NCI-H510A treated with DMSO at 0.1 percent for 48 hours (cell line): ENCODE measurements at places on chromosomes 1 and 21.

- DNase-seq, result no peak
Measured at GRCh38 chr1:225881081-225881958, 860 bp downstream of the TMEM63A start.

GRCh38 chr1:208686592-208686991, 442.4 kb upstream of the PLXNA2 start:
- DNase-seq, result no peak

DNA sequence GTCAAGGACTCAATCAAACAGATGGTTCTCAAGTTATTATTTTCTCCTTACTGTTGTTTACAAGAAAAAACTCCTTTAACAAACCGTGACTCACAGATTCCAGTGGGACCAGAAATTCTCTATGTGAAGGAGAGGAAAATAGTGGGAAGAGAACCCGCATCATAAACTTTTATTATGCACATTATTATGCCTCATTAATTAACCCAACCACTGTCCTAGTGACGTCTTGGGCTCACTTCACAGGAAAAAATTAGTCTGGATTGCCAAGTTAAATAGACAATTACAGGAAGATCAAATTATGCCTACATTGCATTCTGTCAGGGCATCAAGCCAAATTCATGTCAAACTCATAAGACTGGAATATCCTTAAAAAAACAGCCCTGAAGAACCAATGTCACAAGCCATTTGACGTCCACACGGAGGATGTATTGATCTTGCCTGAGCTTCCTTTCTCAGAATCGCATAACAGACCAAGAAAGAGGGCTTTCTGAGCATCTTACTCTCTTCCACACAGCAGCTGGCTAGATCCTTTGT, 347.8 kb downstream of the DUSP10 start:
- DNase-seq, result no peak

- DNase-seq, result no peak
Measured at GRCh38 chr1:109501644-109502363, 7.7 kb downstream of the AMIGO1 start.

- DNase-seq, result peak; percentile 92
Measured at GRCh38 chr1:173868266-173869020, at the start of gene ZBTB37. ZBTB37 (plus strand) TSS chr1:173868380; CDS start chr1:173870226, 1,846 bp downstream.
